HL-60 (cell line): ENCODE measurements at places on chromosomes 2 and 18.

GRCh38 chr2:166417669-166418068, 41.9 kb upstream of the SCN9A start:
- no peak for DNase-seq

GRCh38 chr2:240502059-240502429, 55.7 kb downstream of the ANKMY1 start:
- DNase-seq: no peak

- DNase-seq: no peak
Measured at GRCh38 chr2:168992591-168993349, 38.4 kb downstream of the ABCB11 start.

- no peak for DNase-seq
Measured at GRCh38 chr2:191250986-191251385, 5.8 kb downstream of the MYO1B start.

- DNase-seq: no peak
Measured at GRCh38 chr2:122519366-122519765, 763.9 kb downstream of the TSN start.

DNA sequence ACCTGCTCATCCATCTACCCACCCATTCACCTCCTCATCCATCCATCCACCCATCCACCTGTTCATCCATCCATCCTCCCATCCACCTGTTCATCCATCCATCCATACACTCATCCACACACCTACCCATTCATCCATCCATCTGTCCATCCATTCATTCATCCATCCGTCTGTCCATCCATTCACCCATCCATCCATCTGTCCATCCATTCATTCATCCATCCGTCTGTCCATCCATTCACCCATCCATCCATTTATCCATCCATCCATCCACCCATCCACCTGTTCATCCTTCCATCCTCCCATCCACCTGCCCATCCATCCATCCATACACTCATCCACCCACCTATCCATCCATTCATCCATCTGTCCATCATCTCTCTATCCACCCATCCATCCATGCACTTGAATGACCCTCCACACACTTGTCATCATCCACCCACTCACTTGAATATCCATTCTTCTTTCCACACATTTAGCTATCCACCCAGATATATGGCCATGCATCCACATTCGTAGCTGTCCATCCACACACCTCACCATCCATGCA, 45.0 kb downstream of the CROCC2 start:
- no peak for DNase-seq

DNA sequence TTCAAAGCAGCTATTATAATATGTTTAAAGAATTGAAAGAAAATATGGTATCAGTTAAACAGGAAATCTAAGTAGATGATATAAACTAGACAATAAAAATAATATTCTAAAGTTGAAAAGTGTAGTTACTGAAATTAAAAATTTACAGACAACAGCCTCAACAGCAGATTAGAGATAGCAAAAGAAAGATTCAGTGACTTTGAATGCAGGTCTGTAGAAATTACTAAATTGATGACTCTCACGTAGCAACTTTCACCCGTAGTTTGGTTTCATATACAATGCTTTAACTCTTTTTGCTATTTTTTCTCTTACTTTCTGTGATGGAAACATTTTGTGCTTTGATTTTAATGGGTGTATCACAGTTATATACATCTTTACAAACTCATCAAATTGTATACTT, 44.8 kb downstream of the SPAST start:
- DNase-seq: no peak

- DNase-seq: no peak
Measured at GRCh38 chr2:219001577-219002394, 8.6 kb upstream of the CRYBA2 start.

- no peak for DNase-seq
Measured at GRCh38 chr2:202046572-202046971, 12.9 kb downstream of the FZD7 start.

DNA sequence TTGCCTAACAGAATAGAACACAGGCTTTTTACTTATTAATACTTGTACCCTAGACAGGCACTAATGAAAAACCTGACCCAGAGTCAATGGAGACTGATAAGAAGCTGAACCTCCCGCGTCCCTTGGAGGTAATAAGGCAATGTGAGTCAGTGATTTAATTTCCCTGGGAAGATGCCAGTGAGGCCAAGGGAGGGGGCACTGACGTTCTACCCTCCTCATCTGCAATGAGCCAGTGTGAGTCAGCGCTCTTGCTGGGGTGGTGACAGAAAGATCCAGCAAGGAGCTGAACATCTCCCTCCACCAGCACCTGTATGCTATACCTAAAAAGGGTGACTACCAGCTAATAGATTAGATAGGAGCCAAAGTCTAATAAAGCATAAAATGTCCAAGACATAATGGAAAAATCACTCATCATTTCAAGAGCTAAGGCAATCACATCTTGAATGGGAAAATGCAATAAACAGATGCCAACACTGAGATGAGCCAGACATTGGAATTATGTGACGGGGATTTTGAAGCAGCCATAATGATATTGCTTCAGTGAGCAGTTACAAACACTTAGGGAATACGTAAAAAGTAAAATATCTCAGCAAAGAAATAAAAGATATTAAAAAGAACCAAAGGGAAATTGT, 116.9 kb downstream of the TPGS2 start:
- no peak for DNase-seq
